ENCODE measurements at places on chromosomes 6 and 20. TPM values are rescaled to one million over a fixed set of nuclear protein-coding genes. Genes with fewer than 3 reads are reported as not detected.

PLCB1 gene
- total RNA-seq, result 30.5 TPM

- DNase-seq, result no peak
These were observed 30.3 kb downstream of the HACE1 start for GRCh38 chr6:104829183-104829958.

- DNase-seq, result no peak
These were observed 54.4 kb downstream of the GOPC start for GRCh38 chr6:117547688-117548621.

DNA sequence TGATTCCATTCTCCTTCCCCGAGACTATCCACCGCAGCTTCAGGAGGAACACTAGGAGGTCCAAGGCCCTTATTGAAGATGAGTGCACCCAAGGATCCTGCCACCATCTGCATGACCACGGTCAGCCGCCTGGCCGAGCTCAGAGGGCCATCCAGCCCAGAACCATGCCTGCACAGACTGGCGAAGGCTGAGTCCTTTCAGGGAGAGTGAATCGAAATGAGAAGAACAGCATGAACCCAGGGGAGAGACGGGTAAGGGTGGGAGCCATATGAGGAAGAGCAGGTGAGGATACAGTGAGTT, 26.3 kb downstream of the SERPINB6 start:
- no peak for DNase-seq

DNA sequence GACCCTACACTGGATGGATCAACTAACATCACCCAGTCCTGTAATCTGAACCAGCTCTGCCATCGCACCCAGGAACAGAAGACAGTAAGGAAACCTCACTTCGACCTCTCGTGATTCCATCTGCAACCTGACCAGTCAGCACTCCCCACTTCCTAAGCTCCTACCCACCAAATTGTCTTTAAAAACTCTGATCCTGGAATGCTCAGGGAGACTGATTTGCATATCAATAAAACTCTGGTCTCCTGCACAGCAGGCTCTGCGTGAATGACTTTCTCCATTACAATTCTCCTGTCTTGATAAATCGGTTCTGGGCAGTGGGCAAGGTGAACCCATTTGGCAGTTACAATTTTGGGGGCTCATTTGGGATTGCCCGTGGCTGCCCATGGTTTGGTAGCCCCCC, 18.3 kb upstream of the AGPAT4 start:
- DNase-seq, result no peak

- DNase-seq, result no peak
These were observed 65.6 kb downstream of the CDC5L start for GRCh38 chr6:44453146-44453545.
